Dermis lymphatic vessel endothelial cell (primary cell): ENCODE measurements at places on chromosomes 13 and 19. TPM values are rescaled to one million over a fixed set of nuclear protein-coding genes. Genes with fewer than 3 reads are reported as not detected.

Gene MISP
- under 0.01 TPM in 1 of 2 replicates, not detected in the other for total RNA-seq

Gene CFAP97D2
- not detected in 2 replicates for total RNA-seq

Gene DAND5
- total RNA-seq, result 0.22 and 0.34 TPM in 2 replicates

Gene GPR18
- total RNA-seq, result not detected in 2 replicates

Gene MBD3L2
- not detected in 2 replicates for total RNA-seq

Gene KLHL1
- total RNA-seq, result not detected in 2 replicates
